Activated T-cell treated with anti-CD3 and anti-CD28 coated beads, Interleukin-2, amount 50 U/mL, for 24 hours (primary cell): ENCODE measurements at places on chromosomes 2 and 18.
A peak's percentile ranks its signal among the peaks of the same experiment; 100 is the strongest.

DNA sequence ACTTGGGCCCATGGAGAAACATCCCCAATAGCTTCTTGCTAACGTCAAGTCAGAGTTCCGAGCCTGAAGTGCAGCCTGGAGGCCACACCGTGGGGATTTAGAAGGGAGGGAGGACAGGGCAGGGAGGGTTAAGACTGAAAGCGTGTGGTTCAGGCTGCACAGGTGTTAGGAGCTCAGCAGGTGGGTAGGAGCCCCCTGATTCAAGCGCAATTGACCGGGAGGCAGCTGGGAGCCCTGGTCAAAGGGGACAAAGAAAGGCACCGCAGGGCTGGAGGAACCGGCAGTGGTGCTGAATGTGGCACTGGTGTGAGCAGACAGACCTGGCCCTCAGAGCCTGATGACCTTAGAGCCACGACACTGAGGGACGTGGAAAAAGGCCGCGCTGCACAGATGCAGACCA, 149.6 kb downstream of the TMEM18 start:
- no peaks in the 10 kb centered on the region for H3K36me3 ChIP-seq
- peaks cover 14% of the 10 kb centered on the region for H3K27me3 ChIP-seq
- H3K4me1 ChIP-seq: no peaks in the 10 kb centered on the region
- H3K27ac ChIP-seq: no peak overlapping the region
- no peak for DNase-seq
- no peak overlapping the region for H3K4me3 ChIP-seq

- peaks cover 13% of the 10 kb centered on the region for H3K27me3 ChIP-seq
- no peak for DNase-seq
- no peak overlapping the region for H3K27ac ChIP-seq
Measured at GRCh38 chr2:206526416-206526815, 83.1 kb downstream of the ADAM23 start.

DNA sequence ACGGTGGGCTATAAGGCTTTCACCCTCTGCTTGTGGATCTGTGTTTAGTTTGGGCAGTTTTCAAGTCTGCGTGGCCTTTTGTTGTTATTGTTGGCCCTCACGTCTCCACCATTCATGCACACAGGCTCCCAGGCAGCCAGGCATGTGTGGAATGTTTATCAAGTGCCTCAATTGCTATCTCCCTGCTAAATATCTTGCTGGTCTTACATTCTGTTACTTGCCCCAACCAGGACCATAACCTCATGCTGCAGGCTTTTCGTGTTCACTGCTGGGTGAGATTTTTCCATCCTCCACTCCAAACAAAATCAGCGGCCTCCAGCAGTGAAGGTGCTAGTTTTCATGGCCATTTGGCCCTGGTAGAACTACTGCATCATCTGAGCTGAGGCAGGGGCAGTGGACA, 63.0 kb upstream of the DSC1 start:
- H3K27me3 ChIP-seq: no peaks in the 10 kb centered on the region
- no peaks in the 10 kb centered on the region for H3K4me1 ChIP-seq
- no peak overlapping the region for H3K4me3 ChIP-seq
- H3K27ac ChIP-seq: no peak overlapping the region
- DNase-seq: no peak

DNA sequence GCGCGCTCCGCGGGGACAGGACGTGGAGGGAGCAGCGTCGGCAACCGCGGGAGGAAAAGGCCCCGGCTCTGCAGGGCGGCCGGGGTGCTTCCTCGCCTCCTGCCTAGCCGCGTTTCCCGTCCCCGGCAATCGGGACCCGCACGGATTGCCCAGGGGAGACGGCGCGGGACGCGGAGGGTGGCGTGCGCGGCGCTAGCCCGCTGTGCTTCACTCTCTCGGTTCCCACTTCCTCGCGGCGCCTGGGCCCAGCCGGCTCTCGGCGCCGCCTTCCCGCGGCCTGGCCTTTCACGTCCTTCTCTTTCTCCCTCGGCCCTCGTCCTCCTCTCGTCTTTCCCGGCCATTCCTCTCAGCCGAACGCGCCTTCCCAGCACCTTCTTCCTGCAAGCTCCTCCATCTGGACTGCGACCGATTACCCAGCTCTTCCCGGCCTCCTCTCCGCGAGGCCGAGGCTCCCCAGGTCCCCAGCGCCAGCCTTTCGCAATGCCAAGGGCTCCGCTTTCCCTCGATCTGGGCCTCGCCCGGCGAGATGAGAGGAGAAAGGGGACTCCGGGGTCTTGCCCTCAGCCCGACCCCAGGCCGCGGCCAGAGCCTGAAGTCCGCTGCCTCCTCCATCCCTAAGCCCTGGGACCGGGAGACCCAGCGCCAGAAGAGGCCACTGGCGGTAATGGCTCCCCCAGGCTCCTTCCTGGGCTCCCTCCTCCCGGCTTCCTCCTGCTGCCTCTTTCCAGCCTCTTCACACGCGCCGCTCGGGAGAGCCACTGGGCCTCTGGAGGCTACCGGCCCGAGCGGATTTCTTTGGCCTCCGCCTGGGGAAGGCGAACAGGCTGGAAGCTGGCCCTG, 34.3 kb upstream of the ATP6V1B1 start:
- peak overlapping the region; percentile 68 for H3K4me3 ChIP-seq
- no peak for DNase-seq
- no peak overlapping the region for H3K27ac ChIP-seq
- H3K4me1 ChIP-seq: peaks cover 29% of the 10 kb centered on the region
- H3K27me3 ChIP-seq: peaks cover 98% of the 10 kb centered on the region
- no peaks in the 10 kb centered on the region for H3K36me3 ChIP-seq

GRCh38 chr2:24720310-24720709, 72.9 kb downstream of the PTRHD1 start:
- no peaks in the 10 kb centered on the region for H3K27me3 ChIP-seq
- DNase-seq: no peak
- no peak overlapping the region for H3K4me3 ChIP-seq
- H3K36me3 ChIP-seq: peaks cover 41% of the 10 kb centered on the region
- H3K4me1 ChIP-seq: peaks cover 13% of the 10 kb centered on the region
- no peak overlapping the region for H3K27ac ChIP-seq

DNA sequence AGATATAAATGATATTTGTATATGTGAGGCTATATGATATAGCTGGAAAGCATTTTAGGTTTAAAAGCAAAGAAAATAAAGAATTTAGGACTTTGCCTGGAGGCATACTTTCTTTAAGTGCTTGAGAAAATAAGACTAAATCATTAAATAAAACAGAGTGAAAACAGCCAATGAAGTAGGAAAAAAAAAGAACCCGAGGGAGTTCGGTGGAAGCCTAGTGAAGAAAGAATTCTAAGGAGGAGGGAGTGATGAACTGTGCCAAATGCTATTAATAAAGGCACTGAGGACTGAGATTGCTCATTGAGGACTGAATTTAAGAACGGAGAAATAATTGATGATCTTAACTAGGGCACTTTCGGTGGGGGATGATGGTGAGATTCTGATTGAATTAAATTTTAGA, 573.5 kb downstream of the DSC3 start:
- no peaks in the 10 kb centered on the region for H3K27me3 ChIP-seq
- H3K4me3 ChIP-seq: no peak overlapping the region
- no peak for DNase-seq
- no peak overlapping the region for H3K27ac ChIP-seq
- H3K36me3 ChIP-seq: no peaks in the 10 kb centered on the region

GRCh38 chr2:218005028-218005427, 2.2 kb upstream of the TNS1 start:
- H3K36me3 ChIP-seq: no peaks in the 10 kb centered on the region
- peaks cover 3% of the 10 kb centered on the region for H3K4me1 ChIP-seq
- H3K4me3 ChIP-seq: no peak overlapping the region

- no peaks in the 10 kb centered on the region for H3K36me3 ChIP-seq
- no peak overlapping the region for H3K4me3 ChIP-seq
- no peak overlapping the region for H3K27ac ChIP-seq
- DNase-seq: no peak
- no peaks in the 10 kb centered on the region for H3K27me3 ChIP-seq
Measured at GRCh38 chr18:11004294-11004693, 145.1 kb downstream of the PIEZO2 start.

DNA sequence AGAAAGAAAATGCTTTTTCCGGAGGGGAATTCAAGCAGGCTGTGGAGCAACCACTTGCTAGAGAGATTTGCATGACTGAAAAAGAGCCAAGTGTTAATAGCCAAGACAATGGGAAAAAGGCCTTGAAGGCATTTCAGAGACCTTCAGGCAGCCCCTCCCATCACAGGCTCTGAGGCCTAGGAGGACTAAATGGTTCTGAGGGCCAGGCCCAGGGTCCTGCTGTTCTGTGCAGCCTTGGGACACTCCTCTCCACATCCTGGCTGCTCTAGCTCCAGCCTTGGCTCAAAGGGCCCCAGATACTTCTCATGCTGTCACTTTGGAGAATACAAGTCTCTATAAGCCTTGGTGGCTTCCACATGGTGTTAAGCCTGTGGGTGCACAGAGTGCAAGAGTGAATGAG, 81.8 kb downstream of the B3GNT2 start:
- H3K36me3 ChIP-seq: peaks cover 11% of the 10 kb centered on the region
- no peak overlapping the region for H3K4me3 ChIP-seq
- no peaks in the 10 kb centered on the region for H3K27me3 ChIP-seq
- DNase-seq: no peak

DNA sequence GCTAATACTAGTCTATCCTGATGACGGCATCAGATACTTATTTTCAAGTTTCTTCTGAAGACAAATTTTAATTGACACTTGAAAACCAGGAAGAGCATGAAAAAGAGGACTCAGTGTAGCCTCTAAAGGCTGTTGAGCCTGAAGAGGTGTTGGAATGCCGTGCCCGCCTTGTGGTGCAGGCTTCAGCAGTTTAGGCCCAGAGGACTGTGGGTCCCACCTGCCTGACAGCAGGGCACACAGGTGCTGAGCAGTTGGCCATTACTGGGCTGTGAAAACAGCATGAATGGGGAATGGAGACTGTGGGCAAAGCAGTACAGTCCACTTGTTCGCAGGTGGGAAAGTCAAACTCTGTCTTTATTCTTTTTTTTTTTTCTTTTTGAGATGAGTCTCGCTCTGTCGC, 49.8 kb upstream of the THOC1 start:
- peaks cover 8% of the 10 kb centered on the region for H3K4me1 ChIP-seq
- H3K27me3 ChIP-seq: peaks cover 2% of the 10 kb centered on the region
- no peak overlapping the region for H3K4me3 ChIP-seq
- DNase-seq: no peak
- H3K27ac ChIP-seq: no peak overlapping the region

DNA sequence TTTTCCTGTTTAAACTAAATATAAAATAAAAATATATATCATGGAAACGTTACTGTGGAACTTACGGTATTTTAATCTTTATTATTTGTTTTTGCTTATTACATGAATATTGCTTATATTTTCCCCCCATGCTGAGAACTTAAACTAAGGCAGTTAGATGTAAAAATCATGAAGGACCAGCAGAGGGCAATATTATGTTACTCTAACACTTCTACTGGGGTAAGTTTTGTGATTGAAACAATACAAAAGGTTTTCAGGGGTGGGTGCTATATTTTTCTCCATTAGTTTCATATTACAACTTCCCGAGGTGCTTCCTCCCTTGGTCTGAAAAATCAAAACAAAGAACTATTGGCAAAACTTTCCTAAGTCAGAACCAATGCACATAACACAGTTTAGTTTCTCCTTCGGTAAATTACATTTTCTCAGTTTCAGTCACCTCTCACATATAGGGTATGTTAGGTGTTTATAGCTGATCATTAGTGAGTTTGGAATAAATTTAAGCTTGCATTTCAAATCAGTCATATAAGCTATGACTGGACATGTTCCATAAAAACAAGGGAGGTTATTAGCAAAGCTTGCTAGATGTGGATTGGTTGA, 54.8 kb downstream of the ZNF407 start:
- H3K27me3 ChIP-seq: no peaks in the 10 kb centered on the region
- DNase-seq: no peak
- no peak overlapping the region for H3K4me3 ChIP-seq
- H3K36me3 ChIP-seq: peaks cover 10% of the 10 kb centered on the region
- H3K27ac ChIP-seq: no peak overlapping the region
- H3K4me1 ChIP-seq: peaks cover 3% of the 10 kb centered on the region

- no peaks in the 10 kb centered on the region for H3K27me3 ChIP-seq
- no peaks in the 10 kb centered on the region for H3K36me3 ChIP-seq
- H3K4me3 ChIP-seq: no peak overlapping the region
- H3K27ac ChIP-seq: no peak overlapping the region
- DNase-seq: no peak
- H3K4me1 ChIP-seq: no peaks in the 10 kb centered on the region
Measured at GRCh38 chr2:222025881-222026271, 272.9 kb downstream of the PAX3 start.

- H3K36me3 ChIP-seq: peaks cover 53% of the 10 kb centered on the region
- no peak overlapping the region for H3K27ac ChIP-seq
- no peak overlapping the region for H3K4me3 ChIP-seq
Measured at GRCh38 chr2:6940820-6941219, 23.6 kb downstream of the RNF144A start.

GRCh38 chr2:79981316-79981715, 323.2 kb downstream of the LRRTM1 start:
- no peaks in the 10 kb centered on the region for H3K27me3 ChIP-seq
- H3K36me3 ChIP-seq: no peaks in the 10 kb centered on the region
- H3K27ac ChIP-seq: no peak overlapping the region
- H3K4me1 ChIP-seq: no peaks in the 10 kb centered on the region
- no peak overlapping the region for H3K4me3 ChIP-seq

GRCh38 chr18:79195716-79196683, 126.8 kb downstream of the ATP9B start:
- peaks cover 28% of the 10 kb centered on the region for H3K36me3 ChIP-seq
- H3K4me1 ChIP-seq: peaks cover 27% of the 10 kb centered on the region
- no peak overlapping the region for H3K4me3 ChIP-seq
- no peak overlapping the region for H3K27ac ChIP-seq

DNA sequence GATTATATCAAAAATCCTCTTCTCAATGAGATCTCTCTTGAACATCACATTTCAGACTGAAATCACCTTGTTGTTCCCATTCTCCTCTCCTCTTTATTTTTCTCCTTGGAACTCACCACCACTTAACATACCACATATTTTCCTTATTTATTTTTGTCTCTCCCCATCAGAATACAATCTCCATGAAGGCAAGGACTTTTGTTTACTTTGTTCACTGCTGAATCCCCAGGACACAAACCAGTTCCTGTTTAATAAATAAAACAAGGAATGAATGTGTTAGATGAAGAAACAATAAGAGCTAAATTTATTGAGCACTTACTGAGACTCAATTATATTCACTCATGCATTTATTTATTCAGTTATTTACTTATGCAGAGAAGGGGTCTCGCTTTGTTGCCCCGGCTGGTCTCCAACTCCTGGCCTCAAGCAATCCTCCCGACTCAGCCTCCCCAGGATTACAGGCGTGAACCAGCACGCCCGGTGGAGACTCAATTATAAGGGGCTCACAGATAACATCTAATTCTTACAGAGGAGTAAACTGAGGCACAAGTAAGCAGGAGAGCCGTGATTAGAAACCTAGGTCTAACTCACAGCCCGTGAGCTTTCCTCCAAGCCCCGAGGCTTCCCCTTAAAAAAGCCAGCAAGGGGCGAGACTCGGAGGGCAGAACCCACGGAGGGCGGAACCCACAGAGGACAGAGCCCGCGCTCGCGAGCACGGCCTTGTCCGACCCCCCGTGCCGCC, 616 bp upstream of the TAF1B start:
- H3K27ac ChIP-seq: peak overlapping the region; percentile 94
- DNase-seq: no peak
- H3K36me3 ChIP-seq: peaks cover 41% of the 10 kb centered on the region
- no peaks in the 10 kb centered on the region for H3K27me3 ChIP-seq
- peak overlapping the region; percentile 89 for H3K4me3 ChIP-seq
- H3K4me1 ChIP-seq: peaks cover 46% of the 10 kb centered on the region
